GOT3 (cell line): ENCODE measurements at places on chromosomes 11 and 22.

DNA sequence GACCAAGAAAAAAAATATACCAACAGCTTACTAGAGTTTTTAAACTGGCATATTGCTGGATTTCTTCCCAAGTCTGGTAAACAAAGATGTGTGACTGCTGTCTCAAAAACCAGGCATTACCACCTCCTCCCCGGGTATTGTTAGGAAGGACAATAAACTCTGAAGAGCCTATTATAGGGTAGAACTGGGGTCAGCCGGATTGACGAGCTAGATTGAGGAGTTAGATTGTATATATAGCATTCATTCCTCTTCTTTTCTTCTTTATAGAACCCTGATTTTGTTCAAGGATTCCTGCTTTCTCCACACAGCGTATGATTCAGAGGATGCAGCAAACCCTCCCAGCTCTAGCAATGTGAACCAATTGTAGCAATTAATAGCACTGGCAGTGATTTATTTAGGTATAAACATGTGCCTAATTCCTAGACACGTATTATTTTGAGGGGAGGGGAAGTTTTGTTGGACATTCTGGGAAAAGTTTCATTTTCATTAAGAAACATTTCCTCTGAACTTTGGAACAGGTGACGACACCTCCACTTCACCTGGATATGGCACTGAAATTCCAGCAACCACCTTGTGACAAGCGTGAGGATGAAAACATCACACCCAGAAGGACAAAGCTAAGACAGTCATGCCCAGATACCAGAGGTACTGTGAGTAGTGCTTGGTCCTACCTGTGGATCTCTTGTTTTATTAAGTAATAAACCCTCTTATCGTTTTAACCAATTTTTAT is 679.4 kb upstream of the KIRREL3 start:
- DNase-seq = no peak

- no peak for DNase-seq
These were observed 5.6 kb downstream of the PICK1 start for GRCh38 chr22:38062791-38063190.

GRCh38 chr11:22991196-22991595 is 130.9 kb upstream of the CCDC179 start:
- DNase-seq = no peak

- DNase-seq = no peak
These were observed 739 bp downstream of the ZMAT5 start for GRCh38 chr22:29765905-29766631.

GRCh38 chr11:2212411-2213251 is 41.0 kb upstream of the TH start:
- DNase-seq = no peak
